Upper lobe of left lung (tissue), 6 donors: ENCODE measurements at places on chromosomes 4 and X. TPM values are rescaled to one million over a fixed set of nuclear protein-coding genes. Genes with fewer than 3 reads are reported as not detected.

TRIM61 gene
- 2.4 TPM for total RNA-seq

STBD1 gene
- total RNA-seq = 5.9 TPM

HSD17B10 gene
- total RNA-seq = 32.4 TPM

GRCh38 chrX:153861733-153862310 is 24.2 kb downstream of the L1CAM start:
- no peak for DNase-seq

DNA sequence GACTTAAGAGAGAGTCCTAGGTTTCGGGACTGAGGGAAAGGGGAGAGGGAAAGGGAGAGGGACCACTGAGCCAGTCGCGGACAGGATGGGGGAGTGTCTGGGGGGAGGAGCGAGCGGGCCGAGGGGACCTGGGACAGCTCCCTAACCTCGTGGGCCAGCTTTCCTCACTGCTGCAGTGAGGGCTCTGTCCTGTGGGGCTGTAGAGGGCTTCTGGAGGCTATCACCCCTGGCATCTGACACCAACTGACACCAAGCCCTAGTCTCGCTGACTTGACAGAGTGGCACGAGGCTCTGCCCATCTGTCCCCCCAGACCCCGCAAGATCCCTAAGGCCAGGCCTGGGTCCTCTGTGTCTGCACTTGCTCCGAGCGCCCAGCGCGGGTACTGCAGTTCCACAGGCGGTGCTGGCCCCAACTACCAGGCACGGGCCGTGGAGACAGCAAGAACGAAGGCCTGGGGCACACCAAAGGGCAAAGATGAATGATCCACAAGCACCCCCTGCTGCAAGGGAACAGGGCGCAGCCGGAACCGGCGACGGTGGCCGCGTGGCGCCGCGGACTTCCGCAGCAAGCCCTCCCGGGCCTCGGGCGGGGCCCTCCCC is 465 bp downstream of the HAUS7 start:
- DNase-seq = peak; percentile 41

DNA sequence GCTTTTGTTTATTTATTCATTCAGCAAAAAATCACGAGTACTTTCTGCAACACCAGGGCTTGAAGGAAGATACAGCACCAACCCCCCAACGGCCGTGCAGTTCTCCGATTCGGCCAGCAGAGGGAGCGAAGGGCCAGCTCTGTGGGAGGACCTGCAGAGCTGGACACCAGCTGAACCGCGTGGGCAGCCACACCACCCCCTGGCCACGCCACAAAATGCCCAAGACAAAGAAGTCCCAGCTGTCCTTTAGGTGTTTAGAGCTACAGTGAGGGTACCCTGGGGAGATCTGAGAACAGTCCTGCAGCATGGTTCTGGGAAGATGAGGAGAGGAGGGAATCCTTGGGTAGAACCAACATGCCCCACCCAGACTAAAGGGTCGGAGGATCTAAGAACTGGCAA is 83.1 kb downstream of the RELL1 start:
- DNase-seq = peak; percentile 89

- no peak for DNase-seq
Measured at GRCh38 chr4:123363729-123364128, 32.9 kb upstream of the SPRY1 start.

DNA sequence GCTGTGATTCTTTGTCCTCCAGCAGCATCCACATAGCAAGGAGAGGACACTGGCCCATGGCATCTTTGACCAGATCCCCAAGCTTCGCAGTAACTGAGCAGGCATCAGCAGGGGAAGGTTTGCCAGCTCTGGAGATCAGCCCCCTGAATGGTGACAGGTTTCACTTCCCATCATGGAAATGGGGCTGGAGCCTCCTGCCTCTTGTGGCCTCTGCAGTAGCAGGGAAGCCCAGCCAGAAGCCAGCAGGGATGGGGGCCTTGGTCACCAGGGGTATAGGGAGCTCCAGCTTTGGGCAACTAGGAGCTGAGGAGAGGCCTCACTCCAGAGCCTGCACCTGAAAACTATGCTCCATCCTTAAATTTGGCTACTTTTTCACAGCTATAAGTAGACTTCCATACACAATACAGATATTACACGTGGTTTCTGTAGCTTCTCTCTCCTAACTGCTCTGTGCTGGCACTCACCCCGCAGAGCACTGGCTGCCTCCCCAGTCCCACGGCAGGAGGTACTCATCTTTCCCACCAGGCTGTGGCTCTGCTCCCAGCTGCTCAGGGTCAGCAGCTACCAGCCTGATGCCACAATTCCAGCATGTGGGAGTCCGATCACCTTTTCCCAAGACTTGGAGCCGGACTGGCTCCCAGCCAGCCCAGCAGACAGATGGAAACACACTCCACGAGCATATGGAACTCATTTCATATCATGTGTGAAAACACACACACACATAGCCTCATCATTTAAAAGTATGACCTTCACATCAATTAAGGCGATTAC is 2.8 kb downstream of the TMEM271 start:
- no peak for DNase-seq

GRCh38 chrX:49876750-49877149 is 2.5 kb upstream of the USP27X start:
- DNase-seq = no peak

GRCh38 chrX:129193357-129193756 is 329.9 kb downstream of the SMARCA1 start:
- no peak for DNase-seq

DNA sequence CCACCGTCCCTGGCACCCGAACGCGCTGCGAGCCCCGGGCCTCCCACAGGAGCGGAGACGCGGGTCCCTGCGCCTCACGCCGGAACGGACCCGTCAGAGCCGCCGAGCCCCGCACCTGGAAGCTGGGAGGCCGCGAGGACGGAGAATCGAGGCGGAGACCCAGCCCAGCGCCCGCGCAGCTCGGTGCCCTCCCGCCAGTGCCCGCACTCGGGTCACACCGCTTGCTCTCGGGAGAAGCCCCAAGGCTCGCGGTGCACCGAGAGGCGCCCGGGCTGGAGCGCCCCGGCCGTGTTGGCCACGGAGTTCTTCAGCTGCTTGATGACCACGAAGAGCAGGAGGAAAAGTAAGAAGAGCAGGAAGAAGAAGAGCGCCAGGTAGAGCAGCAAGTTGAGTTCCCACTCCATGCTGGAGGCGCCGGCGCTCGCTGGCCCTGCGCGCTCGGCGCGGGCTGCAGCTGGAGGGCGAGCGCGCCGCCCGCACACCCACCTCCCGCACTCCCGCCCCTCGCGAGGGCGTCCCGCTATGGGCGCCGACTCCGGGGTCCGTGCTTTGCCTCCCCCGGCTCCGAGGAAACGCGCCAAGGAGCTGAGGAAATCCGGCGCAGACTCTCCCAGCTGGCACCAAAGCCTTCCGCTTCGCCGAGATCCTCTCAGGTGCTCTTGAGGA is at the start of gene SMIM43:
SMIM43 (minus strand) TSS at position 463 of the 666 bp plus-strand sequence; CDS start at position 404, 59 bp downstream.
- peak; percentile 85 for DNase-seq

DNA sequence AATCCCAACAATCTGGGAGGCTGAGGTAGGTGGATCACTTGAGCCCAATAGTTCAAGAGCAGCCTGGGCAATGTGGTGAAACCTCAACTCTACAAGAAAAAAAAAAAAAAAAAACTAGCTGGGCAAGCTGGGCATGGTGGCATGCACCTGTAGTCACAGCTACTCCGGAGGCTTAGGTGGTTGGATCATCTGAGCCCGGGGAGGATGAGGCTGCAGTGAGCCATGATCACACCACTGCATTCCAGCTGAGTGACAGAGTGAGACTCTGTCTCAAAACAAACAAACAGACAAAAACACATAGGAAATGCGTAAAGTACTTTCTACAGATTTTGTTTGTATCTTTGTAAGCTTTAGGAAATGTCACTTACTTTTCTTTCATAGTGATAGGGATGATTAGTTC is 307.2 kb upstream of the NR3C2 start:
- no peak for DNase-seq

DNA sequence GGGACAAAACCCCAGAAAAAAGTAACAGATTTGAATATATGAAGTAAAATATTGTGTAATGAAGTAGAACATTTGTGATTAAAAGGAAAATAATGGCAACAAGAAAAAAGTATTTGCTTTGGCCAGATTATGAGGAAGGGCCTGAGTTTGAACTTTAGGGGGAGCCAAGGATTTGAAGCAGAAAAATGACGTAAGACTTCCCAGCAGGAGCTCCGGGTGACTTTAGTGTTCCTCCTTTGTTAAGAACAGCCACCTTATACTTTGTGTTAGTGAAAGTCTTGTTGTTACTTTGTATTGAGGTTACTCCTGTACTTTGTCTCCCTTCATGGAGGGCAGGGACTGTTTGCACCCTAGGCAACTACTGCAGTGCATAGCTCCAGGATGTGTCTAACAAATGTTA is 41.1 kb downstream of the DCUN1D4 start:
- DNase-seq = no peak
